ENCODE measurements at places on chromosomes 7 and 10.

DNA sequence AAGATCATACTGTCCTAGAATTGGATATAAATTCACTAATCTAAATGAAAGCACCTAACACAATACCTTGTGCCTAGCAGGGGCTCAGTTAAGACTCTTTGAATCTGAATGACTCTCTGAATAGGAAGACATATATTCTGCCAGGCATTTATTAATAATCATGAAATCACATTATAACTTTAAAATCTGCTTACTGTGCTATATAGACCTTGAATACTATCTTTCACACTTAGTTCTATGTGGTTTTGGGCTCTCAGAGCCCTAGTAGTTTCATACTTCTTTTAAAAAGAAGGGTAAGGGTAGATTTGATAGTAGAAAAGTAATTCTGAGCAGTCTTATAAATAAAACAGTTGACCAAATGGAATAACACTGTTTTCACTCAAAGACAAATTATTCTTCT is 10.2 kb downstream of the UBN2 start:
- no peak for DNase-seq

DNA sequence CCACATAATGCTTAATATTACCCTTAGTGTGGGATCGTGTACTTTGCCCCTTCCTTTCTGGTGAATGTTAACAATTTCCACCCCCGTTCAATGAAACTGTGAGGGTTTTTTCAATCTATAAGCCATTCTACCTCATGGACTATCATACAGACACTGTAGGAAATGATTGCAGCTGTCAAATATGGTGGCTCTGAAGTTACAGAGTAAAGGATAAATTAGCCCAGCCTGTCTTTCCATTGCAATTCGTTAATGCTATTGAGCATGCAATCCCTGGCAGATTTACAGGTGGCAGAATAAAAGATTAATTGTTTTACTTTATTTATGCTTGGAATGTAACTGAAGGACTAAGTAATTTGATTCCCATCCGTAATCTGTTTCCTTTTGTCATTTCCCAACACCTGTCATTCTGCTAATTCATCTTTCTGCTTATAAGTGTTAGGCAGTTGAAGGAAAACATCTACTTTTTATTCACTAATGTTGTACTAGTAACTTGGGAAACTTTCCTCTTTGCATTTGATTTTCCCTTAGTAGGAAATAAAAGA is 1211.6 kb upstream of the LRRN3 start:
- DNase-seq: no peak

GRCh38 chr7:75813781-75814236 is at the start of gene CCL24:
TSS of gene CCL24 (minus strand) at chr7:75813806. CDS start at chr7:75813715, 91 bp downstream.
- no peak for DNase-seq

DNA sequence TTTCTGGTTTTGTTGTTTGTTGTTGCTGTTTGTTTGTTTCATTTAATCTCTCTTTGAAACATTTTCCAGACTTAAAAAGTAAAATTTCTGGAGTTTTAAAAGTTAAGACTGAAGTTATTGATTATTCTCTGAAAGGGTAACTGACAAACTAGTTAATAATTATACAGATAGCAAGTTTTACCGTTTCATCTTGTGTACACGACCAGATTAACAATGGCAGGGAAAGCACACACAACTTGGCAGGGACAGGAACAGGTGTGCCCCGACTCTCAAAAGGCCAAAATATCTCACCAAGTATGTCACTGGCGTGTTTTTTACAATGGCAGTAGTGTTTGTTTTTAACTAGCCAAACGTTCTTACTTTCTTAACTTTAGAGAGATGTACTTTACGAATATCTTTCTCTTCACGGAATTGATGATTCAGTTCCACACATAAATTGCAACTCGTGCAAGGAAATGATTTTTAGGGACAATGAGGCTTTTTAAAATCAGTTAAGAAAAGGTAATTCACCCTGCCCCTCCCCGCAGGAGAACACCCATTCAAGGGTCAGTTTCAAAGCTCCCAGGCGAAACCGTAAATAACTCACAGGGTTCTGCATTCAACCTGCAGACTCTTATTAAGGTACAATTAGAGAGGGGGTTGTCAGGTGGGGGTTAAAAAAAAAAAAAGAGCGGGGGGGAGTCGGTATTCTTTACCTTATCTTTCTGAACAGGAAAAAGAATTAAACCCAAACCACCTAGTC is 3.5 kb downstream of the CTBP2 start:
- DNase-seq: no peak

GRCh38 chr7:66758950-66759628 is 18.6 kb downstream of the RABGEF1 start:
- DNase-seq: no peak

DNA sequence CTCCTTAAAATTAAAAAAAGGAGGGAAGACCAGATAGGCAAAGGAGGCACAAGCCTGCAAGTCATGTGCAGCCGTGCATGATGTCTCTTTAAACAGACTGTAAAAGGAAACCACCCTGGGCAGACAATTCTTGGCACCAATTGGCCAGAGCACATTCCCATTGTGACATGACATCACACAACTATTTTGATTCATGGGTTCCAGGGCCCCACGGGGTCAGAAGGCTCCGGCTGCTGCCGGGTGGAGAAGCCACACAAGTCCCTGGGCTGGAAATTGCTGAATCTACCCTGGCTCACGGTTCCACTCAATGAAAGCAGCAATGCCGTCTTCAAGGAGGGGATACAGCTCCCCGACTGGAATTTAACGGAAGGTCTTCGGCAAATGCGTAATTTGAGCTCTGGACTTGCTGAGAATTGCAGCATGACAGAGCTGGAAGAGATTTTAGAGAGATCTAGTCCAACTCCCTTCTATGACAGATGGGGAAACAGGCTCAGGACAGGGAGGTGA is 140.5 kb downstream of the PRKAG2 start:
- DNase-seq: no peak

DNA sequence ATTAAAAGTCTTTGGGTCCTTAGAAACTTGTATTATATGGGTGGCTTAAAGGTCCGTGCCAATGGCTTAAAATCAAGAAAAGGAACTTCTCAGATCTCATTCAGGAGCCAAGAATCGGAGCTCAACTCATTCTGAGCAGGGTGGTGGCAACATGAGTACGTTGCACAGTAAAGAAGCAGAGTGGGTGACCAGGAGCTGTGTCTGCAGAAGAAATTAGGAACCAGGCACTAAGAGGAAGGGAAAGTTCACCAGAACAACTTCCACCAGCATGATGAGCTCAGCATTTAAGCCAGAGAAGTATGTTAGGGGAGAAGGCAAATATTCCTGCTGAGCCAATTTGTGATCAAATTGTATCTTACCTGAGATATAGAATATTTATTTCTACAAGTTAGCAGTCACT is 236.0 kb upstream of the NRP1 start:
- DNase-seq: no peak

DNA sequence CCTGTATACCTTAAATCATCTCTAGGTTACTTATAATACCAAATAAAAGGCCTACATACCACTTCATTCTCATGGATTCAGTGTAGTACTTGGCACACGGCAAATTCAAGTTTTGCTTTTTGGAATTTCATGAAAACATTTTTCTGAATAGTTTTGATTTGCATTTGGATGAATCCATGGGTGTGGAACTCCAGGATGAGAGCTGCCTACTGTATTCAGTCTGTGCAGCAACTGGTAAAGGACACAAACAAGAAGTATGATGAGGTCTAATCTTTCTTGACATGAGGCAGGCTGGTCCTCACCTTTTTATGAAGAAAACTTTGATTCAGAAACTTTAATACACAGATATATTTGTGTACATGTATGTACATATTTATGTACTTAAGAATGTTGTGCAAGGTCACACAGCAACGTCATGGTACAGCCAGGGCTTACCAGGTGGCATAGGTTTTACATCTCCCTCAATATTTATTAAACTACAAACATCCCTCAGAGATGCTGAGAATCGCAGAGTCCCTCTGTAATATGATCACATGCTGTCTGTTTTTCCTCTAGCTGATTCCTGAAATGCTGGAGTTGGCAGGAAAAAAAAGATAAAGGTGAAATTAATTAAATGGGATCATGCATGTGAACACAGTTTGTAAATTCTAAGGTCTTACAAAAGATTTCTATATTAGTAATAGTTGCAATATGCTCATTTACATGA is 239.6 kb downstream of the PRKG1 start:
- DNase-seq: no peak

- no peak for DNase-seq
Measured at GRCh38 chr7:80609751-80610150, 28.7 kb upstream of the CD36 start.

DNA sequence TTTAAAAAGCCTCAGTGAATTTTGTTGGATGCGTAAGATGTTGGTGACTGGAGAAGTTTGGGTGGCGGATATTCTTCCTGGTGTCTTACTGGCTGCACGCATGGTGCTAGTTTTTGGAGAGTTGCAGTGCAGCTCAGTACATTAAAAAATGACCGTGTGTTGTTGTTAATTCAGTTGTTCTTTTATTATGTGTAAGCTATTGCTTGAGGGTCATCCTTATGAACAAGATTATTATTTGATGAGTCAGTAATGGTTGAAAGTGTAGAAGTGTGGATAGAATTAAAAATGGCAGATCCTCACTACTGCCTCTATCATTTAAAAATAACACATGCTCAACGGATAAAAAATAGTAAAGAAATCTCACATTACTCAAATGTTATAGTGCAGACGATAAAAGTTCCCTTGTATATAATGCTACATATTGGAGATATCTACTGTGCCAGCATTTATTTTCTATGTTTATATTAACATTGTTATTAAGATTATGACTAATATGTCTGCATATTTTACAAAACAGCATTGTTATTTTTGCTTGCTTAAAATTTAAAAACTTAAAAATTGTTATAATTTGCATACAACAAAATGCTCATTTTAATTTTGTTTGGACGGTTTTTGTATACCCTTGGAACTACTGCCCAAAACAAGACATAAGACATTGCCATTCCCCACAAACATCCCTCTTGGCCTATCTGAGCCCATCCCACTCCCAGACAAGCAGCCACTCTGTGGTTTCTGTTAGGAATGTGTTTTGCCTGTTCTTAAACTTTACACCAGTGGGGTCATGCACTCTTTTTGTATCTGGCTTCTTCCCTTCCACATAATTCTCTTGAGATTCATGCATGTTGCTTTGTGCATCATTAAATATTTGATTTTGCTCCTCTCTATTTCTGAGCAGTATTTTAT is 142.0 kb downstream of the DOCK1 start:
- DNase-seq: no peak

Data from stimulated activated CD8-positive, alpha-beta memory T cell treated with anti-CD3 and anti-CD28 coated beads, Interleukin-12 subunit alpha, Interleukin-12 subunit beta, amount 100 ng/mL, for 4 hours (primary cell).